ENCODE measurements at places on chromosomes 6 and 20. TPM values are rescaled to one million over a fixed set of nuclear protein-coding genes. Genes with fewer than 3 reads are reported as not detected.

DNA sequence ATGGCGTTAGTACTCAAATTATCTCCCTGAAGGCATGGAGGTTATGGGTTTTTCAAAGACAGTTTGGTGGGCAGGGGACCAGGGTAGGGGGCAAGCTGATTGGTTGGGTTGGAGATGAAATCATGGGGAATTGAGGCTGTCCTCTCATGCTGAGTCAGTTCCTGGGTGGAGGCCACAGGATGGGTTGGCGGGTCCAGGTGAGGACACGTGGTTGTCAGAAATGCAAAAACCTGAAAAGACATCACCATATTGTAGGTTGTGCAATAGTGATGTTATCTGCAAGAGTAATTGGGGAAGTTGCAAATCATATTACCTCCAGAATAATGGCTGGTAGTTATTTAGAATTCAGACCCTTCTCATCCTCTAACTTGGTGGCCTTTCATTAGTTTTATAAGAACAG lies 30.1 kb downstream of the GPX6 start:
- no peak for DNase-seq
- H3K27me3 ChIP-seq = peaks cover 9% of the 10 kb centered on the region
- H3K4me1 ChIP-seq = peaks cover 12% of the 10 kb centered on the region
- no peaks in the 10 kb centered on the region for H3K36me3 ChIP-seq

GRCh38 chr6:77447254-77447653 lies 16.0 kb downstream of the HTR1B start:
- H3K36me3 ChIP-seq = no peaks in the 10 kb centered on the region
- H3K27me3 ChIP-seq = no peaks in the 10 kb centered on the region
- H3K27ac ChIP-seq = no peak overlapping the region
- DNase-seq = no peak

DNA sequence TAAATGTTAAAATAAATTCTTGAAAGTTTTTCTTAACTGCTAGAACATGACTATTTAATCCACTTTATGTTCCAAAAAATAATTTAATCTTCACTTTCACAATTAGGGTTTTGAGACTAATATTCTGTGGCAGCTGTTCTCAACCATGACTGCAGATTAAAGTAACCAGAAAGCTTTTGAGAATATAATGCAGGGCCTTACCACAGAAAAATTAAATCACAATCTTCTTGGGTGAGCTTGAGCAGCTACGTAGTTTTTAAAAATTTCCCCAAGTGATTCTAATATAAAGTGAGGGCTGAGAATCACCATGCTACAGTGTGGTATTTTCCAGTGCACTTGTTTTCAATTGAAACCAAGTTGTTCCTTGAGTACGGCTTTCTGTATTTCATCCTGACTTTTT lies 196.6 kb upstream of the PTCHD4 start:
- H3K27ac ChIP-seq = no peak overlapping the region
- H3K36me3 ChIP-seq = no peaks in the 10 kb centered on the region
- H3K27me3 ChIP-seq = no peaks in the 10 kb centered on the region
- no peak overlapping the region for H3K4me3 ChIP-seq

DNA sequence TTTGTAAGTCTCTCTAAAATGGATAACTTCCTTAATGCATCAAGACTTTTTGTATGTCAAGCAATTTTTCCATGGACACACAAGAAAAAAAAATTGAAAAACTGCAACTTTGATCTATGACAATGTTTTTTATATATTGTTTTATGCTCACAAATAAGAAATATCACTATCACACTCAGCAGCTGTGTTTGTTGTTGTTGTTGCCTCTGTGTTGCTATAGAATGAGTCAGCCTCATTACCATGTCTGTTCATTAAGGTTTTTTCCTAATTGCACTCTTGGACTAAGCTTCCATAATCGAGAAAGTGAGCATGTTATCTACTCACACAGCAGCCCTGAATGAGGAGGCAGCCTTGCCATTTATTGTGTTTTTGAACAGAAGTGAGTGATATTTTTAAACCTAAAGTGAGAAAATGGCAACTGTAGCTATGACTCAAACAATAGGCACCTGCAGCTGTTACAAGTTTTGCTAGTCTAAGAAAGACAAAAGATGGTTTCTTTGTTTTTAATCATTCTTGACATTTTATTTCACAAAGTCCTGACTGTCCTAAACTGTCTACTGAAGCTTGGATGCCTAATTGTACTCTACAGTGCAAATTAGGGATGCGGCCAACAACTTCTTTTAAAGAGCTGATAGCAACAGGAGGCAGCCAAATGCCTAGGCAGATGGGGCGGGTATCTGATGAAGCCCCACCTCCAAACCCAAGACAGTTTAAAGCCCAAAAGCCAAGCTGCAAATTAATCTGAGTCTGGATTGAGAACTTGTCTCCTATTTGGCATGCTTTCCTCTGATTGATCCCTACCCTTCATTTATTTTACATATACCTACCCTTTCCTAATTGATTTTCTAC lies 77.9 kb upstream of the DOK5 start:
- H3K4me1 ChIP-seq = no peaks in the 10 kb centered on the region
- H3K4me3 ChIP-seq = no peak overlapping the region
- H3K36me3 ChIP-seq = no peaks in the 10 kb centered on the region
- no peak overlapping the region for H3K27ac ChIP-seq
- DNase-seq = no peak

- peak overlapping the region; percentile 89 for H3K27ac ChIP-seq
- H3K4me1 ChIP-seq = peaks cover 4% of the 10 kb centered on the region
- H3K36me3 ChIP-seq = no peaks in the 10 kb centered on the region
Measured at GRCh38 chr6:57173056-57173885, 1.1 kb downstream of the BAG2 start.

- peaks cover 43% of the 10 kb centered on the region for H3K36me3 ChIP-seq
- no peak overlapping the region for H3K27ac ChIP-seq
- no peak for DNase-seq
- H3K4me3 ChIP-seq = no peak overlapping the region
- no peaks in the 10 kb centered on the region for H3K27me3 ChIP-seq
- H3K4me1 ChIP-seq = no peaks in the 10 kb centered on the region
Measured at GRCh38 chr6:18139935-18140621, 14.8 kb downstream of the TPMT start.

DNA sequence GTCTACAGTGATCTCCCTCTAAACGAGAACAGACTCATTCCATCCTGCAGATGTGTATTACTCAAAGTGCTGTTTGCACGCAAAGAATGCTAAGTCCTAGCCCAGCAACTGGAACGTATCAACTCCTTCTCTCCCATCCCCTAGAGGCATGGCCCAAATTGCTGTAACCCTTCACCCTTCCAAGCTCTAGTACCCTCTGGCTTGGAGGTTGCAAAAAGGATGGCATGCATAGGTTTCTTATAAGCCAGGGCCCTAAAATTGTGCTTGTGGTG lies 71.5 kb upstream of the TGM3 start:
- H3K27ac ChIP-seq = no peak overlapping the region
- no peaks in the 10 kb centered on the region for H3K36me3 ChIP-seq
- DNase-seq = no peak
- no peaks in the 10 kb centered on the region for H3K27me3 ChIP-seq
- H3K4me1 ChIP-seq = no peaks in the 10 kb centered on the region

The TAF8 gene
- 33.7 TPM for total RNA-seq
